ENCODE measurements at places on chromosomes 2 and 18.

DNA sequence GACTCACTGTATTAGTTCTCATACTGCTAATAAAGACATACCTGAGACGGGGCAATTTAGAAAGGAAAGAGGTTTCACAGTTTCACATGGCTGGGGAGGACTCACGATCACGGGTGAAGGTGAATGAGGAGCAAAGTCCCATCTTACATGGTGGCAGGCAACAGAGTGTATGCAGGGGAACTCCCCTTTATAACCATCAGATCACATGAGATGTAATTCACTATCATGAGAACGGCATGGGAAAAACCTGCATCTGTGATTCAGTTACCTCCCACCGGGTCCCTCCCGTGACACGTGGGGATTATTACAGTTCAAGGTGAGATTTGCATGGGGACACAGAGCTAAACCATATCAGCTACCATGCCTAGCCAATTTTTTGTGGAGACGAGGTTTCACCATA lies 168.2 kb downstream of the NEDD4L start:
- ATAC-seq = peak; percentile 63

GRCh38 chr18:59054496-59055287 lies 85.0 kb upstream of the SEC11C start:
- no peak for ATAC-seq

DNA sequence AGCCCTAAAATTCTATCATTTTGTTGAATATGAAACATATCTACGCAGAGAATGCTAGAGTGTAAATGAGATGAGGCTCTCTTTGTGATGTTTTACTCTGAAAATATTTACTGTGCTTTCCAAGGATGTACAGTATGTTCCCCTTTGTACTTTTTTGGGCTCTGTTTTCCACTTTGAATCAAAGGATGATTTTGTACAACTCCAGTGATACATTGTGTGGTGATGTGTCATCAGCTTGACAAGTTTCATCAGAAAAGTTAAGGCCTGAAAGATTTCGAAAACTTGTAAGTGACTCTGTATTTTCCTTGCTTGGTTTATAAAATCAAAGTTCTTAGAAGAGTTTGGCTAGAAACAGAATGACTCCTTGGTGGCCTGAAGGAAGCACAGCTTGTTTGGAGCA lies 206.3 kb downstream of the LTBP1 start:
- no peak for ATAC-seq

DNA sequence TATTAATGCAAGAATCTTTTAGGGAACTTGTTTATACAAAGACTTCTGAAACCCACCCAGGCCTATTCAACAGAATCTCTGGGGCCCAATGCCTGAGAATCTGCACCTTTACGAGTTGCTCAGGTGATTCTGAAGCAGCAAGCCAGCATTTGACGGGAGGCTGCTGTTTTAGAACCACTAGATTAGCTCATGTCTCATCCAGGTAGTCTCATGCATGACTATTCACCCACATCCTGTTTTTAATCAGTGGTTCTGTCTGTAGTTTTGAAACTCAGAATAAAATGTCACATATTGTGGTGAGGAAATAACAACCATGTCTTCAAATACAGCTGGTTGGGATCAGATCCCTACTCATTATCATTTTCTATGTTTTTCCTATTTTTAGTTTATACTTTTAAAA lies 39.5 kb downstream of the CYTIP start:
- ATAC-seq = peak; percentile 100

GRCh38 chr2:101846973-101847372 lies 144.8 kb upstream of the IL1R2 start:
- no peak for ATAC-seq

- no peak for ATAC-seq
These were observed 110.0 kb downstream of the TMEM247 start for GRCh38 chr2:46589356-46589755.

GRCh38 chr2:215697003-215697402 lies 261.1 kb upstream of the FN1 start:
- ATAC-seq = no peak

DNA sequence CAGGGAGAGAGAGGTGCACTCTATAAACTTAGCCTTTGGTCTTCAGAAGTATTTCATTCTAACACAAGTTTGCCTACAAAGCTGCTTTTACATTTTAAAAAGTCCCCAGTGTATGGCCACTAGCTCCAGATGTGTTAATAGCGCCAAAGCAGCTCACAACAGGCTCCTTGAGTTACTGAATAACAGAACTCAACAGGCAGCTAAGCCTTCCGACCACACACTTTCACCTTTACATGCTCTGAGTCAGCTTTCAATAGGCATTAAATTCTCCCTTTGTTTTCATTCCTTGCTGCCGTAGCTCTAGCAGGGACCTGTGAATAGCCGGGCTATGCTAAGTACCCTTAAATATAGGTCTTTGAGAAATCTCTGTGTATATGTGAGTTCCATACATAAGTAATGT lies 262.8 kb upstream of the PARD3B start:
- ATAC-seq = no peak

DNA sequence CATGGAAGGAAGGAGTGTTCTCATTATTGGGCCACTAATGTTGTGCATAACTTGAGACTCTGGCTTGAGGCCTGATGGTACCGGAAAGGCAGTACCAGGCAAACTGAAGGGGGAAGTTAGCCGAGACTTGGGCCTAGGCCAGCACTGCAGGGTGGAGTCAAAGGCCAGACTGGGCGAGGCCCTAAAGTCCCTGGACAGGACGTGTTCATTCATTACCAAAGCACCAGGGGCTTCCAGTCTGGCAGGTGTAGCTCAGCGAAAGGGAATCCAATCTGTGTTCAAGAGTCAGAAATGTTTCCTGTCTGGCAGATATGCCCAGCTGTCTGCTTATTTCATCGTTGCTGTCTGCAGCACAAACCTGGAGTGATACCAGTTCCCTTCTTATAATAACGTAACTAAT lies 4.7 kb upstream of the ITSN2 start:
- peak; percentile 53 for ATAC-seq
